HuH-7 (cell line): ENCODE measurements at places on chromosomes 1 and 21.
A peak's percentile ranks its signal among the peaks of the same experiment; 100 is the strongest.

GRCh38 chr1:247111700-247112478 is 7.7 kb upstream of the ZNF669 start:
- DNase-seq, result peak; percentile 88

DNA sequence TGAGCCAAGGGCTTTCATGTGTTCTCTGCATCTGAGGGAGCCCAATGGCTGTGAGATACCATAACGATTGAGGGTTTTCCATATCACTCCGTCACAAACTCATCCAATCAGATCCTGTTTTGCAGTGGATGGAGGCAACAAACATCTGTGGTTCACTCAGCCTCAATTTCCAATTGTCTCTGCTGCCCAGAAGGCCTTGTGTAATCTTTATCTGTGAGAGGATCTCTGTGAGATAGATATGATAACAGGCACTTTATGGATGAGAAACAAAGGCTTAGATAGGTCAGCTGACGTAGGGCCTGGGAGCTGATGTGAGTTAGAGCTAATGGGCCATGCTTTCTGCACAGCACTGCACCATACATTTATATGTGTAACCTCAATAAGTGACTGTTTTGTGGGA is 3.3 kb upstream of the MTARC1 start:
- DNase-seq, result no peak

DNA sequence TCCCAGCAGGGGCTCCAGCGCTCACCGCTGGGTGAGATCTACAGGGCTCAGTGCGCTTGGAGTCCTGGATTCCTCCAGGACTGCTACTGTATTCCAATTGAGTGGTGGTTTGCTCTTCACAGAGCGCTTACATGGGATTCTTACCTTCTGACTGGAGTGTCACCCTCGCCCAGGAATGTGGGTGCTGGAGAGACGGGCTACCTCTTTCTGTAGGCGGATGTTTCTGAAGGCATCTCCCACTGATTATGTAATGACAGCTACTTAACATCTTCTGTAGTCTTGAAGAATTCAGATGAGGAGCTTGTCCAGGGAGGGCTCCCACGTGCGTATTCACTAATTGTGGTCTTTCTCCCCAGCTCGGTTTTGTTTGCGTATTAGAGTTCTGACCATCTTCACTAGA is 154.2 kb downstream of the DYRK1A start:
- no peak for DNase-seq

GRCh38 chr1:66119148-66119547 is 326.5 kb downstream of the PDE4B start:
- DNase-seq, result no peak

- DNase-seq, result no peak
Measured at GRCh38 chr1:148263906-148264255, 111.8 kb upstream of the NBPF11 start.
